Renal pelvis (tissue), 12 donors: ENCODE measurements at places on chromosomes 2 and 18. TPM values are rescaled to one million over a fixed set of nuclear protein-coding genes. Genes with fewer than 3 reads are reported as not detected.

DNA sequence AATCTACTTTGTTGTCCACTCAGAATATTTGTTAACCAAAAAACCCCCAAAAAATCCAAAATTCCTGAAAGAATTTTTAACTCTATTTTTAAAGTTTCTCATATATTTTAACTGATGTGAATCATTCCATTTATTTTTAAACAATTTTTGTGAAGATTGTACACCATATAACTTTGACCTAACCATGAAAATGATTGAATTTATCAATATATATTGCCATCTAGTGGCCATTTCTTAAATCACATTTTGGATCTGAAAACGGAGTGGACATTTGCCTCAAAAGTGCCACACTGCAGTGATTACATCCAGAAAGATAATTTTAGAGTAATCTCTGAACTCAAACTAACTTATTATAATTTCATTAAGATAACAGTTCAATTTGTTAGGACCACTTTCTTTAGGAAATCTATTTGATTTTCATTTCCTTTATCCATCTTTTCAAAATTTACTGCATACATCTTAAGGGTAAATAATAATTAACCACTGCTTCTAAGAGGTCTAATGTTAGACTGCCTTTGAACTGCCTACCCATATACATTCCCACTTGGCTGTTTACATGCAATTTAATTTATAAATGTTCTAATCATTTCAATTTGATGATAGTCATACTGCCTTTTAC lies 71.1 kb downstream of the DSC3 start:
- peak; percentile 20 for DNase-seq

GRCh38 chr2:12732651-12733050 lies 15.9 kb downstream of the TRIB2 start:
- no peak for DNase-seq

DNA sequence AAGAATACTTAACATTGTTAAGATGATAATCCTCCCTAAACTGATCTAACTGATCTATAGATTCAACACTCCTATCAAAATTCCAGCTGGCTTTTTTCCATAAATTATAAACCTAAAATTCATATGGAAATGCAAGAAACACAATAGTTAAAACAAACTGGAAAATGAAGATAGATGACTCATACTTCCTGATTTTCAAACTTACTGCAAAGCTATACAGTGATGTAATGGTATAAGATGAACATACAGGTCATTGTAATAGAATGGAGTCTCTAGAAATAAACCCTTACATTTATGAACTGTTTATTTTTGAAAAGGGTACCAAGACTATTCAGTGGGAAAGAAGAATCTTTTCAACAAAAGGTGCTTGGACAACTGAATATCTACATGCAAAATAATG lies 32.3 kb downstream of the UBXN4 start:
- no peak for DNase-seq

GRCh38 chr2:237604391-237604790 lies 13.9 kb upstream of the RAB17 start:
- no peak for DNase-seq

DNA sequence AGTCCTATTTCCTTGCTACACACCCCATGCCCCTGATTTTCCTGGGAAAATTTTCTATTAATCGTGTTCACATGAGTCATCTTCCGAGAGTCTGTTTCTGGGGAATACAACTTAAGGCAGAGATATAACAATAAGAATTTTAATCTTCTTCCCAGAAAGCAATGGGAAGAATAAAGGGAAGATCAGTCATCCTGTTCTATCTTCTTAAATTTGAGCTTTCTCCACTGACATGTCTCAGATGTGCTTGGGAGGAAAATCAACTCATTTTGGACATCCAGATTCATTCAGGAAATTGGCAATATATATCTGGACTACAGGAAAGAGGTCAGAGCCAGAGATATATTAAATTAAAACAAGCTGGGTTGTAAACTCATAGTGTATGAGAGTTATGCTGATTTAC lies 62.3 kb upstream of the SPAG16 start:
- DNase-seq: no peak

- peak; percentile 46 for DNase-seq
Observed at GRCh38 chr2:232632904-232633412, 446 bp upstream of the EFHD1 start.

DNA sequence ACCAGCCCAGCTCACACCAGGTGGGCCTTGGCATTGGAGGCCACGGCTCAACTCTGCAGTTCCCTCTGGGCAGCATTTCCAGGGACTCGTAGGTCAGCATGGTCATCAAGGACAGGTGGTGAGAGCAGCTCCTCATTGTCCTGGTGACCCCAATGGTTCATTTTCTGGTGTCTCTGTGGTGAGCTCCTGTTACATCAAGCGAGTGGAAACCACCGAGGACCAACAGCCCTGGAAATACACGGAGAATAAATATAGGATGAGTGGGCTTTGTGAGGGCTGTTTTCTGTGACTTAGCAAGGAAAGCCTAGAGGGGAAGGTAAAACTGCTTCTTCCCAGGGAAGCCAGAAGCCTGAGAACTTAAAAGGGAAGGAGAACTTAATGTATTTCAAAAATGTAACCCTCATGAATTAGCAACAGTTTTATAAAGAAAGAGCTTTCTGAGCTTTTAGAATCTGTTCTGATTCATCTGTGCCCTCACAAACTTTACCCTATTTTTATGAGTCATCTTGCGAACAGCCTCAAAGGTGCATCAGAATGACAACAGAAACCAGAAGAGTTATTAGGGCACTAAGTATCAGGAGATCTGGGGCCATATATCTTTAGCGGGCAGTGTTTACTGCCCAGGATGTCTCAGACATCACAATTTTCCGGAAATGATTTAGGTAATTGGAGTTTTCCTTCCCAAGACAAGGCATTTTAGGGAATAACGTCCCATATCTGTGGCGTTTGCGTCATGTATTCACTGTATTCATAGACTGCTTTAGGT lies 18.7 kb downstream of the C2orf92 start:
- no peak for DNase-seq

GRCh38 chr2:187719510-187719909 lies 165.3 kb upstream of the TFPI start:
- no peak for DNase-seq

DNA sequence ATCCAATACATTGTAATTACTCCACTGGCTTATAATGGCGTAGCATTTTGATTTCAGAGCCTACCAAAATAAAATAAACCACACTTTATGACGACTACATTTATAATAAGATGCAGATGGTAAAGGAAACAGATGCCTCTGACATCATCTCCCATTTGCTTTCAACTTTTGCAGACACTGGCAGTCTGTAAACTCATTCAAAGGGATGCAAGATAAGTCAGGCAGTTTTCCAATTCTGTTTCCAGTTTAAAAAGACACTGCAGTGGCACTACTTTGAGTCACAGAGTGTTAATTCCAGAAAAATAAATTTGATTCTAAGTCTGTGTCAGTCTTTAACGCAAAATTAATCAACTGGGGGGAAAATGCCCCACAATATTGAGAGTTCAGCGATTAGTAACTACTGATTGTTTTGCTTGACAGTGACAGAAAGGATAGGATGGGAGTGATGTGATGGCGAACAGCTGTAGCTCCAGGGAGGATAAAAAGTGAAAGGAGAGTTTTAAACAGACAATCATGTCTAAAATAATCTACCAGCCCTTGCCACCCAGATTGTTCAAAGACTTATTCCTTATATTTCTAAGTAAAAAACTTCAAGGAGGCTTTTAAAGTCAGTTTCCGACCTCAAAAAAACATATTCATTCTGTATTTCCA lies 6.7 kb downstream of the DSEL start:
- no peak for DNase-seq

GRCh38 chr2:105324732-105325131 lies 4.8 kb downstream of the TGFBRAP1 start:
- no peak for DNase-seq

DNA sequence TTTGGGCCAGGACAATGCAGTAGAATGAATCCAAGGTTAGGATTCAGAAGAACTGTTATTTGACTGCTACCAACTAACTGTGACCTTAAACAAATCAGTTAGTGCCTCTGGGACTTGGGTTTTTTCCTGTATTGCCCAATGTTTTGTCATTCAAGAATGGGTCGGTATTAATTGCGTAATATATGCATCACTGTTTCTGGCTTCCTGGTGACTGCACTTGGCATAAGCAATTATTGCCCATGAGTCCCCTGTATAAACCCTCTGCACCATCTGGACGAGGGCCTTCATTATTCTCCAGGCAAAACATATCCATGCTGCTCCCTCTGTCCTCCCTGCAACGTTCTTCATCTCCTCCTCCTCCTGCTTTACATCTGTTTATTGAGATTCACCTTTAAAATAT lies 255.8 kb upstream of the LRRTM1 start:
- DNase-seq: no peak

The SERPINB3 gene
- not detected for polyA plus RNA-seq

The RHOB gene
- polyA plus RNA-seq: 90.9 TPM

The EVA1A gene
- 16.3 TPM for polyA plus RNA-seq

The IL1RN gene
- 2.7 TPM for polyA plus RNA-seq

The CNDP1 gene
- 0.78 TPM for polyA plus RNA-seq
